ENCODE measurements at places on chromosomes 2 and 18.
A peak's percentile ranks its signal among the peaks of the same experiment; 100 is the strongest.

GRCh38 chr2:134490559-134490958, 228.2 kb downstream of the TMEM163 start:
- DNase-seq, result no peak

DNA sequence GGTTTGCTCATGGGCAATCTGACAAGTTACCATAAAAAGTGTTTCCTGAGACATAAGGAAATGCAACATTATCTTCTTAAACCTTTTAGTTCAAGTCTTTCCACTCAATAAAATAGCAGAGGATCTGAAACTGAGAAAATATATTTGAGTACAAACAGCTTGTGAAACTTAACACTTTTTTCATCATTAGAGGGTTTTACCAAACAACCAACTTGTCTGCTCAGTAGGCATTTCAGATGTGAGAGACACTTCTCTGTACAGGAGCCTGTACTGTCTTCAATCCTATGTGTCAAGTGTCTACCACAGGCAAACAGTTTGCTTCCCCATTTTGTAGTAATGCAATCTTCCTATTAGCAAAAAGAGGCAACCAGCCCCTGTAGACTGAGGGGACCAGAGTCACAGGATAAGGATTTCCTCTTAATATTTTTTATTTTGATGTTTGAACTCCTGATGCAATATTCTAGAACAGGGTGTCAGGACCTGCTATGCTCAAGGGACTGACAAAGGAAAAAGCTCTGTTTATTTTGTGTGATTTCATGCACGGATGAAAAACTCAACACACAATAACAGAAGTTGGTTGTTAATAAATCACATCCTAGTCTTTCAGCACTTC, 159.1 kb upstream of the LHCGR start:
- DNase-seq, result no peak

DNA sequence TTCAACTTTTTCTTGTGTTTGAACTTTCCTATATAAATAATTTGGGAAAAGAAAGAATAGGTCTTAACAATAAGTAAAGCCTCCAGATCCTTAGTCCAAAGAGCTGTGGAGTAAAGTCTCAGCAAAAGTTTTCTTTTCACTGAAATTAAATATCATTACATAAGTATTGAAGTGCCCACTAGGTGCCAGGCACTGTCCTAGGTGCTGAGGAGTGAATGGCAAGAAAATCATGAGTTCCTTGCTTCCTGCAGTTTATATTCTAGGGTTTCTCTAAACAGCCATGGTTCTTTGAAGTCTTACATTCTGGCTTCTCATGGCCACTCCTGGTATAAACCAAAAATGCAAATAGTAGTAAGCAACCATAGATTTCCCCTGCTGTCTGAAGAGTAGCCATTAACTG, 59.7 kb downstream of the SPP2 start:
- no peak for DNase-seq

DNA sequence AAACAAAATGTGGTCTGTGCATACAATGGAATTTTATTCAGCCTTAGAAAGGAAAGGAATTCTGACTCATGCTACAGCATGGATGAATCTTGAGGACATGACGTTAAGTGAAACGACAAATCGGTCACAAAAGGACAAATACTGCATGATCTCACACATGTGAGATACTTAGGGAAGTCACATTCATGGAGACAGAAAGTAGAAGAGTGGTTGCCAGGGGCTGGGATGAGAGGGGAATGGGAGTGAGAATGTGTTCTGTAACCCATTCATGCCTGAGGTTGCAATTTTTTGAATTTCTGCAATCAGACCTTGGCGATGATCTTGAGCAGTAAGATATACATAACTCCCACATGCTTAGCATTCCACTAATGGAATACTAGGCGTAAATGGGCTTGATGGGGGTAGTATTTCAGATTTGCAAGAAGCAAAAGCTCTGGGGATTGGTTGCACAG, 22.0 kb downstream of the FHL2 start:
- no peak for DNase-seq

GRCh38 chr2:208134928-208135586, 5.4 kb upstream of the CRYGC start:
- DNase-seq, result no peak

DNA sequence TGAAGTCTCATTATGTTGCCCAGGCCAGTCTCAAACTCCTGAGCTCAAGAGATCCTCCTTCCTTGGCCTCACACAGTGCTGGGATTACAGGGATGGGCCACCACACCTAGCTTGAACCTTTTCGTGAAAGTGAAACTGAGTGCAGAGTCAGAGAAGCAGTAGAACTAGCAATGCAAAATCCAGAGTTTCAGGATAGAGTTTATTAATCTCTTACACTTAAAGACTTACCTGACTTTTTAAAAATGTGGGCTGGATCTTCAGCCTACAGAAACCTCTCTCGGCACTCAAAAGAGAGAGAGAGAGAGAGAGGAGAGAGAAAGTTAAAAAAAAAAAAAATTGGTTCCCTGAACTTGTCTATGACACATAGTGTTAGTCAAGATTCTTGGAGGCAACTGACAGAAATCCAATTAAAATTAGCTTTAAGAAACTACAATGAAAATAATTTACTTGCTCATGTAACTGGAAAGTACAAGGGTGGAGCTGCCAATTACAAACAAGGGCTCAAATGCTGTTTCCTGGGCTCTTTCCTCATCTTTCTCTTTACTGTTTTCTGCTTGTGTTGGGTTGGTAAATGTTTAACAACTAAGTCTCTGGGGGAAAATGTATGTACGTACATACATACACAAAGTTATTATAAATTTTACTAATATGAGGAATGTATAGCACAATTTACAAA, 98.1 kb upstream of the CERS6 start:
- no peak for DNase-seq

DNA sequence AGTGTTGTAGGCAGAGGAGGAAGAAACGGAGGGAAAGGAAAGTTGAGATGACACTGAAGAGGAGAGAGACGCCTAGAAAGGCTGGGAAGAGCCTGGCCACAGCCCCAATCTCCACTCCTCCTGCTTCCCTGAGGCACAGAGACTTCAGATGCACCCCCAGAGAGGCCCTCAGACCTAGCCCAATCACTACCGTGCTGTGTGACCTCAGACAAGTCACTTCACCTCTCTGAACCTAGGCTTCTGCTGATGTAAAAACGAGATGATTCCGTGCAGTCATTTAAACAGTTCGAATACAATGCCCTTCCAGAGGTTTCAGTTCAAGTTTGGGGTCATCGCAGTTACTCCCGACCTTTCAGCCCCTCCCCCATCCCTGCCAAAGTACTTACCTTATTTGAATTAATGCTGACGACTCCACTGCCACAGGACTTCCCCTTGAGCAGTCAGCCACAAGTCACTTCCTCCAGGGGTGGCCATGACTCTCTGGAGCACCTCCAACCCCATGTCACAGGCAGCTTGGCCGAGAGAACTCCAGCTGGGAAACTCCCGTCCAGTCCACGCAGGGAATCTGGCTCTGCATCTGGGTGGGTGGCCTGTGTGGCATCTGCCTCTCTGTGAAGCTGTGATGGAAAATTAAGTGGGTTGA, 105.2 kb upstream of the ID2 start:
- peak; percentile 50 for DNase-seq

GRCh38 chr2:96156926-96157648, 11.8 kb upstream of the DUSP2 start:
- DNase-seq, result peak; percentile 60

DNA sequence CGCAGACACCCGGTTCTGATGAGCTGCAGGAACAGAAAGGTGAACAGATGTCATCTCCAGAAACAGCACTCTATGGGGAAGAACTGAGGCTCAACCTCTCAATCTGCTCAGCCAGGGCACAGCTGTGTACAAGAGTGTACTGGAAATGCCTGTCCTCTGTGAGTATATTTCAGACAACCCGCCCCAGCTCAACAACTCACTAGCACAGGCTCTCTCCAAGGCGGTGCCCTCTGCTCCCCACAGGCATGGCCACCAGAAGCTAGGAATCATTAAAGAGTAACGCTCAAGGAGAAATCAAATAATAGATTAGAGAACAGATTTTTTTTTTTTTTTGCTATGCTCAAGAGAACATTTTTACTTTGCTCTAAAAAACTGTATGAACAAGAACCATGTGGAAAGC, 43.8 kb downstream of the WDFY1 start:
- no peak for DNase-seq

GRCh38 chr2:37819186-37819585, 105.9 kb upstream of the RMDN2 start:
- no peak for DNase-seq

- DNase-seq, result no peak
These were observed 540 bp downstream of the SOX11 start for GRCh38 chr2:5692561-5693286.

GRCh38 chr2:1813371-1813770, 69.1 kb upstream of the PXDN start:
- no peak for DNase-seq

DNA sequence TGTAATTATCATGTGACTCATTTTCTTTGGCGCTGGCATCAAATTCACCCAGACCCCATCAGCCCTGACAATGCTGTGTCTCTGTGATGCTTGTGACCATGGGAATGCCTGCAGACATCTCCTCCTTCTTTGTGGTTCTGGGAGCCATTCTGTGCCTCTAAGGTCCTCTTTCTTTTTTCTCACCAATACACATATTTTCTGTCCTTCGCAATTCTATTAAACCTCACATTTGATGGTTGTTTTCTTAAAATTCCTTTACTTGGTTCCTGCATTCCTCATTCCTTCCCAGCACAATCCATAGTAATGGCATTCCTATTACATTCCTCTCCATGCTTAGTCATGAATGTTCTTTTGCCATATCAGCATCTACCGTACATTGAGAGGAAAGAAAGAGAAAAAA, 375.3 kb downstream of the PIK3C3 start:
- no peak for DNase-seq

- DNase-seq, result no peak
These were observed 301.3 kb downstream of the EPHA4 start for GRCh38 chr2:221270806-221271205.

GRCh38 chr2:219253753-219254589, at the start of gene TUBA4A:
Gene TUBA4A, minus strand, starts transcription at chr2:219253918. Its CDS starts 60 bp downstream, at chr2:219253858.
- DNase-seq, result peak; percentile 93

GRCh38 chr2:177147093-177147694, 65.4 kb upstream of the HNRNPA3 start:
- DNase-seq, result no peak

- DNase-seq, result no peak
These were observed 96.6 kb upstream of the NRP2 start for GRCh38 chr2:205585449-205586383.

GRCh38 chr2:122239440-122239839, 484.0 kb downstream of the TSN start:
- DNase-seq, result no peak

- DNase-seq, result no peak
These were observed 388.1 kb upstream of the ACVR2A start for GRCh38 chr2:147456779-147457178.

GRCh38 chr2:7242189-7242867, 325.1 kb downstream of the RNF144A start:
- DNase-seq, result no peak

DNA sequence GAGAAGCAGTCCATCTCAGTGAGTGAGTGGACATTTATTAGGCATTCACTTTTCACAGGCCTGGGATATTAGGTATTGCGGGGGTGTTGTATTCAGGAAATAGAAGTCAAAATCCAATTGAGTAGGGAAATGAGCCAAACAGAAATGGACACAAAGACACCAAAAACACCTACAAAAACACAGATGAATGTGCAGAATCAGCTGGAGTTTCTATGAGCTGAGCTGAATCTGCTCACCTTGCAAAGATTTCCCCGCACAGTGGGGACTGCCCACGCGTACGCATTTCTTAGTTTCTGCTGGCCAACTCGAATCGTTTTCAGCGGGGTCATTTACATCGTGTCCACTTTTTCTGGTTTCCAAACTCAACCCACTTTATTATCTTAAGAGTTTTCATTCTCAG, 160.0 kb downstream of the BCL2 start:
- peak; percentile 70 for DNase-seq

DNA sequence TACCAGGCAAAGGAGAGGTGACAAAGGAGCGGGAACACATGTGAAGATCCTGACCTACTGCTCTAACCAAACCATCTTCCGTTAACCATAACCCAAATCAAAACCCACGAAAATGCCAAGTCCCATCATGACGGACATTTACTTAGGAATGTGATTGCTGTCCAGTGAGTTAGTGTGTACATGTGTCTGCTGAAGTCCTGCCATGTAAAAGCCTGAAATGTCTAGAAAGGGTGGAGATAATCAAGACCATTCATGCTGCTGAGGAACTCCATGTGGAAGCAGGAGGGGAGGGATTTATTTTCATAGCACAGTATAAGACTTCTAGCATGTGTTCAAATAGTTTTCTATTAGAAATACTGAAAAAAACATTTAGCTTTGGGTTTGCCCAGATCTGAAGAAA, 137.0 kb upstream of the BOD1L2 start:
- no peak for DNase-seq

DNA sequence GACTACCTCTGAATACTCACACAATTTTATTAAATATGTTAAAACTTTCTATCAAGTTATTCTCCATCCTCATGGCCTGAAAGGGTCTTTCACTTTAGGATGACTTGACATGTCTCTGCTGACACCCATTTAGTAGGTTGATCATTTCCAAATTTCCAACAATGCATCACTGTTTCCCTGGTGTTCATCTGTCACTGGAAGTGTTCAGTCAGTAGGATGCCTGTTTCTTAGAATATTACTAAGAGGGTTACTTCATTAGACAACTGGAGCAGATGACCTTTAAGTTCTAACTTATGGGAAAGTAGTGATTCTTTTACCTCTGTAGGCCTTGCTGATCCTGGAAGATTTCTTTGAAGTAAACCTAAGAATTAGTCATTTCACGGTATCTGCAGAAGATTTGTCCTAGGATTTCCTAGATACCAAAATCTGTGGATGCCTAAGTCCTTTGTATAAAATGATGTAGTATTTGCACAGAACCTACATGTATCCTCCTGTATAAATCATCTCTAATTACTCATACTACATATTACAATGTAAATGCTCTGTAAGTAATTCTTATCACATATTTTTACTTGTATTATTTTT, 77.7 kb downstream of the MAP3K20 start:
- no peak for DNase-seq

DNA sequence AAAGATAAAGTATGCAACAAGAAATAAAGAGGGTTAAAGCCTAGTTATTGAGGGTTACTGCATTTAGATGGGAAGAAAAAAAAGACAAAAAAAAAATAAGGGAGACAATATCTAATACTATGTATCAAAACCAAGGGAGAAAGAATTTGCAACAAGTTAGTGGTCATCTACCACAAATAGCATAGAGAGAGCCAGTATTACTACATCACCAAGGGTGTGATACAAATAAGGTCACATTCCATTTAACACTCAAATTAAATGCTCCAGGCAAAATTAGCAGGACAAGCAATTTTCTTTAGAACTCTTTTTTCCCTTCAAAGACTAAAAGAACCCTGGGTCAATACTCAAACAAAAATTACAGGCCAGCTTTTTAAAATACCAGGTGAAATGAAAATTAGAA, 115.1 kb upstream of the GULP1 start:
- no peak for DNase-seq

- DNase-seq, result peak; percentile 31
These were observed 770 bp downstream of the NBAS start for GRCh38 chr2:15560140-15560987.

GRCh38 chr2:153068052-153068451, 349.6 kb downstream of the ARL6IP6 start:
- DNase-seq, result no peak

GRCh38 chr2:168633200-168633599, 169.2 kb upstream of the NOSTRIN start:
- no peak for DNase-seq

Data from stimulated activated CD8-positive, alpha-beta memory T cell treated with anti-CD3 and anti-CD28 coated beads, Interleukin-4, amount 100 ng/mL, for 48 hours (primary cell).